Cortex of kidney (tissue), 1 donor: ENCODE measurements at places on chromosomes 7 and 10.

DNA sequence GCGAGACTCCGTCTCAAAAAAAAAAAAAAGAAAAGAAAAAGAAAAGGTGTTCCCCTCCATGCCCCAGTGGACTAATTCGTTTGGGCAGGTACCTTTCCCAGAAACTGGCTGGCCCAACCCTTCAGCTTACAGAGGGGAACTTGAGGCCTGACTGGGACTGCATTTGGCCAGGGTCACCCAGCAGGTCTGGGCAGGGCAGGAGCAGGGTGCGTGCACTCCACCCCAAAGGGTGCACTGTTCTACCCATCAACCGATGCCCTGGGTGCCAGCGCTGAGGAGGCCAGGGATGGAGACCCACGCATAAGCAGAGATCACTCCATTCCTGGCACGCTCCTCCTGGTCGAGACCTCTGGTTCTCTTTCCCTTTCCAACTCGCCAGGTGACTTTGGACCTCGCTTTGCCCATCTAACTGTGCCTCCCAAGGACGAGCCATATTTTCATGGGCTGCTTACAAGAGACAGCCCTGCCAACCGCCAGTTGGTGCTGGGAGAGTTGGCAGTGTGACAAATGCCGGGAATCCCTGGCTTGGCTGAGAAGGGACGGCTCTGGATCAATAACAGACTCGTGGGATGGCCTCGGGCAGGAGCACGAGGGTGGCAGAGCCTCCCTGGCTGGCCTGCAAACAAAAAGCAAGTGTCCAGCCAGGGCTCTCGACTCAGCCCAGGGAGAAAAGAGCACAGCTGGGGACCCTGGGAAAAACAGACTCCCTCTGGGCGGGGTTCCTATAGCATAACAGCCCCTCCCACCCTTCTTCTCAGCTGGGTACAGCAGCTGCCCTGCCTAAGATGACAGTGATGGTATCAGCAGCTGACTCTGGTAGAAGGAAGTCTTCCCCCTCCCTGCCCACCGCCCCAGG, 7.9 kb downstream of the HSPB1 start:
- no peak for DNase-seq

GRCh38 chr7:129671266-129671665, 59.7 kb downstream of the NRF1 start:
- DNase-seq: no peak

DNA sequence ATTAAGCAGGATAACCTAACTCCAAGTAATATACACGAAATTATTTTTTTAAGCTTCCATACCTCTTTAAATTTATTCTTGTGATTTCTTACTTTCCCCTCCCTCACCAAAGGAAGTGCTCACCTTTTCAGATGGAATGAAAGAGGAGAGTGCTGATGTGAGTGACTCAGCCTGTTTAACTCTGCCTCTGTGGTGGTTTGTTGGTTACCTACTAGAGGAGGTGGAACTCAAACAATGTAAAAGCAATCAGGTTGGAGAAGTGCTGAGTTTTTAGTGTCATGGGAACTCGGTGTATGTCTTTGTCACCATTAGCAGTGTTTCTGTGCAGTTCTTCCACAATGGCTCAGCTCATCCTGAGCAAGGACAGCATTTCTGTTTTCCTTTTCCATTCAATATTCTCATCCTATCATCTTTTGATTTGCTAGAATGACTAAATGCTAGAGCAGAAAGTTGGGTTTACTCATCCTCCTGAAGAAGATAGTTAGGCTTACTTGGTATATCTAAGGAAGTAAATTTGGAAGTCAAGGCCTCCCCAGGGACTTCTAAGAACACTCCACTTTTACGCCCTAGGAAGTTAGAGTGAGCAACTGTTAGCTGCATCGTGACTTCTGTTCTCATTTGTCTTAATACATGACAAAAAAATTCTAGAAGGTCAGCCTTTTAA, 6.0 kb downstream of the ADD3 start:
- no peak for DNase-seq

DNA sequence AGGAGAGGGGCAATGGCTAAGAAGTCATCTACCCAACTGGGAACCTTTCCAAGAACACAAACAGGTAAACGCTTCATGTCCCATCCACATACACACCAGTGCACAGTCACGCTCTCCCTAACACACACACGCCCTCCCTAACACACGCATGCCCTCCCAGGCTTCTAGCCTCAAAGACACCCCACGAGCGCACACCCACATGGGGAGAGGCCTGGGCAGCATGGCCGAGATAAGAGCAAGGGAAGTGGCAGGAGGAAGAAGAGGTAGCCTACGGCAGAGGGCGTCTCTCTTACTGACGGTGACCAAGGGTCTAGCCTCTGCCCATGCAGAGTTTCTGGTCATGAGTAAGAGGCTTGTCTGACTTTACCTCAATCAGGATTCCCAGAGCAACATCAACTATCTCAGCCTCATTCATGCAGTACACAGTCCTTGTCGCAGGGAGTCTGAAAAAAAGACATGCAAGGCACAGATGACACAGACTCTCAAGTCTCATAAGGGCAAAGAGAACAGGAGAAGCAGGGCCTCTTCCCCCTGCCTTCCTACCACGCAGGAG, 3.1 kb downstream of the CYREN start:
- DNase-seq: no peak

DNA sequence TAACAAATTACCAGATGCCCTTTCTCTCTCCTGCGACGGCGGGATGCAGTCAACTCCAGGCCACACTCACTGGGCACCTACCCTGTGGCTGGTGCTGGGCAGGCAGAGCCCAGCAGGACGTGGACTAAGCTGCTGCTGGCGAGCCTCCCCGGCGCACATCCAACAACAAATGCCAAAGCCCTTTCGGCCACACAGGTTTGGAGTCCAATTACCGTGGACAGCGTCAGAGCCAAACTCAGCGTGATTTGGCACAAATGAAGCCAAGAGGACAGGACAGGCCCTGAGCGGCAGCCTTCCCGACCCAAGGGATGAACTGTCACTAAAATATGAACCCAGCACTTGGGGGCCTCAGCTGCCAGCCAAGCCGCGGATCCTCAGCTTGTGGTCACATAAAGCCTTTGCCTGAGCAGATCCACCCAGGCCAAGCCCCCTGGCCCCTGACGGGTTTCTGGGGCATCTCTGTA, 28.4 kb downstream of the DAGLB start:
- no peak for DNase-seq

DNA sequence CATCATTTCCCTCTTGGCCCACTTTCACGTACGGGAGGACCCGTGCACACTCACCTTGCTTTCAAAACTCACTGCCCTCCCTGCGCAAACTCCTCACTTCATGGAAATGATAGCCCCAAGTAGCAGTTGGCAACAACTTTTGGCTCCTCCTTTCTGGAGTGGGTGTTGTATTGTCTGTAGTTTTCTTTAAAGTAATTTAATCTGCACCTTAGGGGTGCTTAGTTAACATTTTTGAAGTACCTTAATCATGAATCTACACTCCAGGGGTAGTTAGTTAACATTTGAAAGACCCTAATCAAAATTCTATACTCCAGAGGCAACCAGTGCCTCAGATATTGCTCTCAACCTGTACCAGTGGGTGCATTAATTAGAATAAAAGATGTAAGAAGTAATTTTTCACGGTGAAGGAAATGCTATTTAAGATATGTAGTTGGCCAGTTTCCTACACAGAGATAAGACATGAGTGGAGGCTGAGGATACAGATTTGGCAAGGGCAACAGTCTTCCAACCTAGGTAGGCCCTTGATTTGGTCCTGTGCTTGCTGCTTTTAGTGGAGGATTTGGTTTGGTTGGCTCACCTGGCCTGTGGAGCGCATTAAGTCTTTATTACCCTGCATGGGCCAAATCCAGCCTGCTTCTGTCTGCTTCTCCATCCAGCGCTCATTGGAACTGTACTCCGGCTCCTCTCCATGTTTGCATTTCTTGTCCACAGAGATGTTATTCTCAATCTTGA, 93.0 kb downstream of the EXOC4 start:
- no peak for DNase-seq

GRCh38 chr10:69334302-69335062, 56.2 kb downstream of the HK1 start:
- no peak for DNase-seq

GRCh38 chr7:150322114-150322832, 882 bp upstream of the LRRC61 start:
- no peak for DNase-seq
